Ovary (tissue), 10 donors: ENCODE measurements at places on chromosomes 7 and 10.

DNA sequence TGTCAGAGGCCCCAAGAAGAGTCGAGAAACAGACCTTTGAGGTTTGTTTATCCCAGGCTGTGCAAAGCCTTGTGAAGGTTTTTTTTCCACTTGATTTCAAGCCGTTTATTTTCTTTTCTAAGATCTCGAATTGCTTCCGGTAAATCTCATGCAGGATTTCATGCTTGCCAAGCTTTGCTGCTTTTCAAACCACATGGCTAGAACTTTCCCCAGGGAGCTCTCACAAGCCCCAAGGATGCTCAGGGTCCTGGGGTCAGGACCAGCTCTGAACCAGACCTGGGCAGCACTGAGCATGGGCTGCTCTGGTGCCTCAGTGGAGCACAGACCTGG, 48.0 kb upstream of the AQP1 start:
- DNase-seq = no peak

DNA sequence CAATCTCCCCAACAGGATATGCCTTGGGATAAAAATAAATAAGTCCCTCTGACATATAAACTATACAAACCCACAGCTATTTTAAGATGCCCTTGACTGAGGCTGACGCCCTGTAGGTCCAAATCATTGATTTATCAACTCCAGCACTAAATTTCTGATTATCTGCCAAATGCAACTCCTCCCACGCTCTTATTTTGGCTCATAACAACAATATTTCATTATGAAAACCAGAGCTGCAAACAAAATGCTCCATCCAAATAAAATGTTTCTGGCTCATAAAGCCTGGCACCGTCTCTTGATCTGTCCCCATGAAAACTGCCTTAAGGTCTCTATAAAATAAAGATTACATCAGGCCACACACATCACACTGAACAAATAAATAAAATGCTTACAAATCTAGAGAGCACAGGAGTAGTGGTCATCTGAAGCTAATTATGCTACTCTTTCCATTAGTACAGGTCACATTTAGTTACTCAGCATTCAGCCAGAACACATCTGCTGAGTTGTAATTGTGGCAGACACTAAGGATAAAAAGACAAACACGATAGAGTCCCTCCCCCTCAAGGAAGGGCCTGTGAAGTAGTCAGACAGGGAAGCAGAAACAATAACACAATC, 28.8 kb downstream of the CACUL1 start:
- no peak for DNase-seq

DNA sequence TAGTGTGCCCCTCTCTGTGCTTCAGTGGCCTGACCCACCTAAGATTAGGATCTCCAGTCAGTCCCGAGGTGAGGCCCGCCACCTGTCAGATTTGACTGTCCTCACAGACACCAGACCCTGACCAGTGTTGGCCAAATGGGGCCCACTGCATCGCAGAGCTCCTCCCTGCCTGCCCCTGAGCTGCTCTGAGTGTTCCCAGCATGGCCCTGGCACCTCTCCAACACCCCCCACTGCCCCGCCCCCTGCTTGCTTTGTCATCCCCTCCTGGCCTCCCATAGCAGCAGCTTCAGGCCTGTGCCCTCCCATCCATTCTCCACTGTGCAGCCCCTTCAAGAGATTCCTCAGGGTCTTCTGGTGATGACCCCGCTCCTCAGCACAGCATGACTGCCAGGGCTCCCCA, 67.6 kb downstream of the C10orf120 start:
- no peak for DNase-seq

DNA sequence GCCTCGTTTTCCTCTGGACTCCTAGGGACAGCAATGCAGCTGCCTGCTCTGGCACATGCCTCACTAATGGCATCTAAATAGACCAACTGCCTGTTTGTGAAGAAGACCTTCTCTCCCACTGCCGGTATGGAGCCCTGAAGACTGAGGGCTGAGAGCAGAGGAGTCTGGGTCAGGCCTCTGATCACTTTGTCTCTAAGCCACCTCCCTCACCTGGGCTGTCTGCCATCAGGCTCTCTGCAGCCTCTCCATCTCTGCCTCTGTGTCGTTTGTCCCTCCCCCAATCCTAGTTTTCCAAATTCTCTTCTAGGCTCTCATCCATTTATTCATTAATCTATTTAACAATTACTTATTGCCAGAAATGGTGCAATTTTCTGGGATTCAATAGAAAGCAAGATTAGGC, 15.2 kb upstream of the SFTPA1 start:
- no peak for DNase-seq

GRCh38 chr10:117169480-117169879, 27.8 kb upstream of the KCNK18 start:
- DNase-seq = no peak

- peak; percentile 58 for DNase-seq
Observed at GRCh38 chr10:29784175-29784773, 149.5 kb upstream of the SVIL start.

GRCh38 chr10:84214046-84214572, 11.2 kb downstream of the LRIT2 start:
- DNase-seq = no peak

GRCh38 chr10:4281190-4281825, 496.3 kb upstream of the KLF6 start:
- no peak for DNase-seq

DNA sequence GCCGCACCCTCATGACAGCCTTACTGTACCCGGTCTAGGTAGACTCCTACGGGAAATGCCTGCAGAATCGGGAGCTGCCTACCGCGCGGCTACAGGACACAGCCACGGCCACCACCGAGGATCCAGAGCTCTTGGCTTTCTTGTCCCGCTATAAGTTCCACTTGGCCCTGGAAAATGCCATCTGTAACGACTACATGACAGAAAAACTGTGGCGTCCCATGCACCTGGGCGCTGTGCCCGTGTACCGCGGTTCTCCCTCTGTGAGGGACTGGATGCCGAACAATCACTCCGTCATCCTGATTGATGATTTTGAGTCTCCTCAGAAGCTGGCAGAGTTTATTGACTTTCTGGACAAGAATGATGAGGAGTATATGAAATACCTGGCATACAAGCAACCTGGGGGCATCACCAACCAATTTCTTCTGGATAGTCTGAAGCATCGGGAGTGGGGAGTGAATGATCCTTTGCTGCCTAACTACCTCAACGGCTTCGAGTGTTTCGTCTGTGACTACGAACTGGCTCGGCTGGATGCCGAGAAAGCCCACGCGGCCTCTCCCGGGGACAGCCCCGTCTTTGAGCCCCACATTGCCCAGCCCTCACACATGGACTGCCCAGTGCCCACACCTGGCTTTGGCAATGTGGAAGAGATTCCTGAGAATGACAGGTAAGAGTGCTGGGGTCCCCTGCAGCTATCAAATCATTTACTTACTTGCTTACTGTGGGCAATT, 8.5 kb upstream of the CHCHD1 start:
- no peak for DNase-seq

GRCh38 chr10:71073451-71074175, 138.8 kb upstream of the UNC5B start:
- DNase-seq = no peak

GRCh38 chr7:81960026-81960425, 190.2 kb upstream of the HGF start:
- no peak for DNase-seq

- DNase-seq = no peak
Observed at GRCh38 chr7:135313971-135314370, 80.3 kb downstream of the STRA8 start.

- DNase-seq = no peak
Observed at GRCh38 chr10:127612-128432, 7.4 kb upstream of the ZMYND11 start.

- no peak for DNase-seq
Observed at GRCh38 chr10:114749014-114749413, 72.6 kb upstream of the FHIP2A start.

DNA sequence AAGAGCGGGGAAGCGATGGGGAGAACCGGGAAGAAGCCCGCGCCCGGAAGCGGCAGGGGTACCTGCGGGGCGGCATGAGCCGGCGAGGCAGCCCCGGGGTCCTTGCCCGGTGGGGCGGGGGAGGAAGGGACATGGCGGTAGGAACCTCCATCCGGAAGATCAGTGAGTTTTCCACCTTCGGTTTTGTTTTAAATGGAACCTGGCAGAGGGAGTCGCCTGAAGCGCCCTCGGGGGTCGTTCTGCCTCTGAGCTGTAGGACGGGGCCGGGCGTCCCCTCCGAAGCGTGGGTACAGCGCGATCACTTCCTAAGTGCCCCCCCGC, 471 bp downstream of the PFKP start:
- no peak for DNase-seq
